ENCODE measurements at places on chromosomes 11 and 22. TPM values are rescaled to one million over a fixed set of nuclear protein-coding genes. Genes with fewer than 3 reads are reported as not detected.

The MPPED1 gene
- not detected for polyA plus RNA-seq

The KLHL35 gene
- polyA plus RNA-seq = 1.7 TPM

The GCAT gene
- polyA plus RNA-seq = 62.7 TPM

The ZNF214 gene
- polyA plus RNA-seq = 0.34 TPM

The MMP27 gene
- not detected for polyA plus RNA-seq

The C1QTNF5 gene
- 22.2 TPM for polyA plus RNA-seq

The TRIM49 gene
- not detected for polyA plus RNA-seq

The EI24 gene
- 24.6 TPM for polyA plus RNA-seq

The NXPE1 gene
- not detected for polyA plus RNA-seq

The CLTCL1 gene
- 4.2 TPM for polyA plus RNA-seq

The SYT8 gene
- polyA plus RNA-seq = 43.7 TPM

The SPI1 gene
- polyA plus RNA-seq = 4.7 TPM

The DERL3 gene
- polyA plus RNA-seq = 26.3 TPM

The KRTAP5-8 gene
- polyA plus RNA-seq = 0.46 TPM

The SMIM38 gene
- polyA plus RNA-seq = 1.5 TPM

The SMIM35 gene
- not detected for polyA plus RNA-seq

The SCN3B gene
- 0.87 TPM for polyA plus RNA-seq

The GAB4 gene
- polyA plus RNA-seq = not detected

The FGF3 gene
- not detected for polyA plus RNA-seq

The OR4X2 gene
- polyA plus RNA-seq = not detected

The AGBL2 gene
- 1.8 TPM for polyA plus RNA-seq

The OMP gene
- 0.61 TPM for polyA plus RNA-seq

The P2RX3 gene
- 0.07 TPM for polyA plus RNA-seq

The APOA5 gene
- 1.3 TPM for polyA plus RNA-seq

The DSCAML1 gene
- polyA plus RNA-seq = 1.7 TPM

The RNF26 gene
- 8.8 TPM for polyA plus RNA-seq

The PATE4 gene
- polyA plus RNA-seq = not detected

The SCUBE1 gene
- polyA plus RNA-seq = 0.12 TPM

The DLG2 gene
- 2.2 TPM for polyA plus RNA-seq

The FOLH1 gene
- 0.19 TPM for polyA plus RNA-seq

The DGCR6 gene
- polyA plus RNA-seq = 2.6 TPM

The SYT9 gene
- 0.38 TPM for polyA plus RNA-seq

The ZDHHC13 gene
- 7.1 TPM for polyA plus RNA-seq

The FOLR2 gene
- 1.3 TPM for polyA plus RNA-seq

The NXPE2 gene
- not detected for polyA plus RNA-seq

The PTPN5 gene
- polyA plus RNA-seq = 1.3 TPM

The TMPRSS6 gene
- polyA plus RNA-seq = 1.3 TPM

The SERHL2 gene
- 0.76 TPM for polyA plus RNA-seq

The GGTLC2 gene
- polyA plus RNA-seq = not detected

The DRICH1 gene
- 3.2 TPM for polyA plus RNA-seq
